Naive thymus-derived CD4-positive, alpha-beta T cell (primary cell): ENCODE measurements at places on chromosomes 6 and 20. TPM values are rescaled to one million over a fixed set of nuclear protein-coding genes. Genes with fewer than 3 reads are reported as not detected.

GRM4 gene
- total RNA-seq = not detected

GRCh38 chr20:11445161-11445560 lies 472.5 kb upstream of the BTBD3 start:
- no peaks in the 10 kb centered on the region for H3K36me3 ChIP-seq
- no peak for DNase-seq
- no peak overlapping the region for H3K27ac ChIP-seq
- no peak overlapping the region for H3K4me3 ChIP-seq

DNA sequence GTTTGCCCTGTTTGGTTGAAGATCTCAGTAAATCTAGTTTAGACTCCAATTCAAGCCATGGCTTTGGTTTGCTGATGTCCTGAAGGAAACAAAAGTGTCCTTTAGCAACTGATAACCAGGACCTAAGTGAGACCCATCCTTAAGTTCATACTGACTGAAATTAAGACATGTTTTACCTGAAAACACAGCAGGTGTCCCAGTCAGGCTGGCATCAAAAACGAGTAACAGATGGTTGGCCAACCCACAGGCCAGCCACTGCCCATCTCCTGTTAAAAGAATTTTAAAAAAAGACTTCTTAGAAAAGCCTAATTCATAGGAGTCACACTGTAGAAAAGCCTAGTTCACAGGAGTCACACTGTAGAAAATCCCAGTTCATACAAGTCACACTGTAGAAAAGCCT lies 58.3 kb downstream of the WDR27 start:
- H3K27ac ChIP-seq = no peak overlapping the region
- no peaks in the 10 kb centered on the region for H3K27me3 ChIP-seq
- DNase-seq = no peak
- H3K36me3 ChIP-seq = peaks cover 3% of the 10 kb centered on the region
- H3K4me3 ChIP-seq = no peak overlapping the region

- no peaks in the 10 kb centered on the region for H3K27me3 ChIP-seq
- no peaks in the 10 kb centered on the region for H3K36me3 ChIP-seq
- DNase-seq = no peak
- H3K27ac ChIP-seq = no peak overlapping the region
- H3K4me3 ChIP-seq = no peak overlapping the region
- H3K4me1 ChIP-seq = no peaks in the 10 kb centered on the region
Observed at GRCh38 chr6:147717991-147718390, 209.5 kb downstream of the SAMD5 start.

GRCh38 chr20:60900618-60901017 lies 351.4 kb upstream of the CDH4 start:
- DNase-seq = no peak
- H3K4me3 ChIP-seq = no peak overlapping the region
- H3K36me3 ChIP-seq = no peaks in the 10 kb centered on the region
- no peaks in the 10 kb centered on the region for H3K27me3 ChIP-seq
- no peak overlapping the region for H3K27ac ChIP-seq

DNA sequence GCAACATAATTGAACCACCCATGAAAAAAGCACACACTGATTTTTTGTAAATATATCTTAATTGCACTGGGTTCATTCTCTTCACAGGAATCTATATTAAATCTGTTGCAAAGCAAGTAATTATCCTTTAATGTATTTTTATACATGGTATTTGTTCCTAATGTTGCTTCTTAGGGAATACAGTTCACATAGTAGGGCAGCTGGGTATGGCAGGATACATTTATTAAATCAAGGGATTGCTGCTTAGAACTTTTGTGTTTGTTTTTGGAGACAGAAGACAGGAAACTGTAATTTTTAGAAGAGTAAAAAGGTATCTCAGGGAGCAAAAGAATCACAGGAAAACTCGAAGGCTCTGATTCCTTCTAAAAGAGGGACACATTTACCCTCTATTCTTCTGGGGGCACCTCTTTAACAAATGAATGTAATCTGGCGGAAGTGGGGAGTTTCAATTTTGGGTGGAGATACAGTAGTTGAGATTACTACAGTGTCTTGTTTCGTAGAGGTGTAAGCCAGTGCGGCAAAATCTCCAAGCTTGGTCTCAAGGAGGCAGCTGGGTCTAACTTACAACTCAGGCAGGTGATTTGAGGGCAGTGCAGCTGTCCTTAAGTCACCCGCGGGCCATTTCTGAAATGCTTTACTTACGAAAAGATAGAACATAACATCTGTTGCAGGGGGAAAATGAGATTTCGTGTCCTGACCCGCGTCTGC lies 812 bp upstream of the SMIM13 start:
- no peaks in the 10 kb centered on the region for H3K36me3 ChIP-seq
- peak overlapping the region; percentile 88 for H3K27ac ChIP-seq
- no peak for DNase-seq
- no peaks in the 10 kb centered on the region for H3K27me3 ChIP-seq
- H3K4me3 ChIP-seq = peak overlapping the region; percentile 97
